ENCODE measurements at places on chromosomes 3 and 15.

DNA sequence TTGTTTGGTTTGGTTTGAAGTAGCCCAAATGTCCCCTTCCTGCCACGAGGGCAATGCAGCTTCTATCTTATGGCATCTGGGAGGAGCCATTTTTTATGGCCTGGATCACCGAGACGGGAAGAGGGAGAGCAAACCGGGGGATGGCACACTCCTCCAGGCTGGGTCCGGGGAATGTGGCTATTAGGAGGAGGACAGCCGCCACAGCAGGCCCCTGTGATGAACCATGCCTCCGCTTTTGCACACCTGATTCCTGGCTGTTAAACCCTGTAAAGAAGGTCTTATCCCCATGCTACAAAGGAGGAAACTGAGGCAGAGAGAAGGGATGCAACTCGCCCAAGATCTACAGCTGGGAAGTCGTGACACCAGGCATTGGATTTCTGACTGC lies 157.6 kb downstream of the OR4M2 start:
- DNase-seq: no peak

GRCh38 chr3:24683090-24683489 lies 188.4 kb upstream of the THRB start:
- DNase-seq: no peak

GRCh38 chr3:172543419-172543818 lies 20.2 kb upstream of the TNFSF10 start:
- no peak for DNase-seq

DNA sequence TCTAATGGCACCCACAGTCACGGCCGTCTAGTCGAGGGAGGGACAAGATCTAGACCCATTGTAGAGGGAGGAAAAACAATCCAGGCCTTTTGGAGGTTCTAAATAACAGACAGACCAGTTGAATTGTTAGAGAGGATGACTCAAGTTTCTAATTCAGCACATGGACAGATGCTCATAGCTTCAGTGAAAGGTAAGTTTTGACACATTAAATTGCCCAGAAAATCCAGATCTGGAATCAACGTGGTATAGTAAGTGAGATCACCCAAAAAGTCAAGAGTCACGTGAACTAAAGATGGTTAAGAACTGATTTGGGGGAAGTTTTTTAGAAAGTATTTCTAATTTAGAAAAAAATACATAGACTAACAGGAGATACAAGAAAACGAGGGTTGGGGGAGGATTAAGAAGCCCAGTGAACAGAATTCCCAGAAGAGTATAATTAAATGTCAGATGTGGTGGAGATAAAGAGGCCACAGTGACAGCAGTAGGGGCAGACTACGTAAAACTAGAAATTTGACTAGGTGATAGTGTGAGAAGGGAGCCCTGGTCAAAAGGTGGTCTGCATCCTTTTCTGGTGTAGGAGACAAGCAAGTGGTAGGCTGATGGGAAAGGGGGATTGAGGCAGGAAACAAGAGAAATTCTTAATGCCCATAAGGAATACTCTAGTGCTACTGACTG lies 47.1 kb downstream of the CAPN7 start:
- no peak for DNase-seq

- no peak for DNase-seq
These were observed 215.2 kb upstream of the ADAMTS9 start for GRCh38 chr3:64903006-64903405.

DNA sequence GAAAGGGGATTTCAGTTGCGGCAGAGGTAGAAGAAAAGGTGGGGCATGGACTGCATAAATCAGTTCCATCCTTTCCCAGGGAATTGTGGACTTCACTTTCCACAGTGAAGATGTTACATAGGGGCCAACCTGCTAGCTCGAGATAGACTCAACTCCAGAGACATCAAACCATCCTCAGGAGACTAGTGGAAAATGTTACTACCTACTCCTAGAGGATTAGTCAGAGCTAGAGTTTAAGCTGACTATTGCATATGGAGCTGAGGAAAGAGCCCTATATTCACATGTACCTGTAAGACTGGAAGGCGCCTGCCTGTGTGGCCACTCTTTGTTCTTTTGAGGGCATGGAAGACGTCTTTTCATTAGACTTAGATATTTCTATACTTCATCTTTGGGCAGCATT lies 69.2 kb downstream of the KLHL25 start:
- no peak for DNase-seq

DNA sequence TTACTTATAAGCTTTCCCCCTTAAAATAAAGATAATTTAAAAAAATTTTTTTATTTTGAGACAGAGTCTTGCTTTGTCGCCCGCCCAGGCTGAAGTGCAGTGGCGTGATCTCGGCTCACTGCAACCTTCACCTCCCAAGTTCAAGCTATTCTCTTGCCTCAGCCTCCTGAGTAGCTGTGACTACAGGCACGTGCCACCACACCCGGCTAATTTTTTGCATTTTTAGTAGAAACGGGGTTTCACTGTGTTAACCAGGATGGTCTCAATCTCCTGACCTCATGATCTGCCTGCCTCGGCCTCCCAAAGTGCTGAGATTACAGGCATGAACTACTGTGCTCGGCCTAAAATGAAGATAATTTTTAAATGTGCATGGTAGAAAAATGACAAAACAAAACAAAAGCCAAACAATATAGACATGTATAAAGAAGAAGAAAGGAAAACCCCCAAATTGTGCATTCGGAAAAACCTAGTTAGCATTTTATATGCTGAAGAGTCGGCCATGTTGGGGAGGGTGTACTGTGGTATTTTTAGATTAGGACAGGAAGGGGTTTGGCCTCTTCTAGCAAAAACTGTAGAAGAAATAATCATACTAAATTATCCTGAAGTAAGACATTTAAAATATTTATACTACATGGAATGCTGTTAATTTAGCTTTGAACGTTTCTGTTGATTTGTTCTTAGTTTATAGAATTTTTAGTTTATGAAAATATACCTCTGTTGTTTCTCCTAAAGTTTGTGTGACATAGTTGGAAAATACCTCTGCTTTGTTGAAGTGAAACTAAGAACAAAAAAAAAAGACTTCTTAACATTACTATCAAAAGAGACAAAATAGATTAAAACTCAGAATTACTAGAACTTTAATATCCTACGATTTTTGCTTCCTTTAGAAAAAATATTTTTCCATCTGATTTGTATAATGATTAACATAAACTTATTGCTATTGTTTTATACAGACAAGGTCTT lies 7.4 kb downstream of the APPL1 start:
- DNase-seq: no peak

GRCh38 chr15:39358441-39359041 lies 222.3 kb upstream of the THBS1 start:
- DNase-seq: no peak

- DNase-seq: no peak
These were observed 33.6 kb downstream of the TMEM45A start for GRCh38 chr3:100525753-100526612.

GRCh38 chr3:38323060-38323459 lies 23.5 kb upstream of the XYLB start:
- no peak for DNase-seq

- no peak for DNase-seq
These were observed 742 bp downstream of the PLA2G4F start for GRCh38 chr15:42155546-42156242.

DNA sequence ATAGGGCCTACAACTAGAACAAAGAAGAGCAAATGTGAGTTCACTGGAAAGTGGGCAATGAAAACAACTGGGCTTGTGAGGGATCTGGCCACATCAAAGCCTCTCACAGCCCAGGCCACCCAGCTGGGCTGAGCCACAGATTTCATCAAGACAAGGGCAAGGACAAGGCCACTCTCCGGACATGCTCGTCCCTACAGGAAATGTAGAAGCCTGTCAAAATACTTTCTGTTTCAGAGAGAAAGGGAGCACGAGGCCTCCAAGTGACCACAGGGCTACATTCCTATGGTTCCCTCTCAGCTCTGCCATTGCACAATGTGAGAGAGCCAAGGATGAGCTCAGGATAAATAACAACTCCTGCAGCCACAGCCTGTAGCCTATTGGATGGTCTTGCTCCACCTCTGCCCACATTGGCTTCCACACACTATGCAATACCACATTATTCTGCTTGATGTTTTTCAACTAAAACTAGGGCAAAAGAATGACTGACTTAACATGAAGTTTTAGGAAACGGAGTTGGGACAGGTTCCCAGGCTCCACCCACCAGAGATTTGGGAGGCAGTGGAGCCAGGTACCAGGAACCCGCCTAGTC lies 12.1 kb downstream of the TBC1D2B start:
- no peak for DNase-seq

DNA sequence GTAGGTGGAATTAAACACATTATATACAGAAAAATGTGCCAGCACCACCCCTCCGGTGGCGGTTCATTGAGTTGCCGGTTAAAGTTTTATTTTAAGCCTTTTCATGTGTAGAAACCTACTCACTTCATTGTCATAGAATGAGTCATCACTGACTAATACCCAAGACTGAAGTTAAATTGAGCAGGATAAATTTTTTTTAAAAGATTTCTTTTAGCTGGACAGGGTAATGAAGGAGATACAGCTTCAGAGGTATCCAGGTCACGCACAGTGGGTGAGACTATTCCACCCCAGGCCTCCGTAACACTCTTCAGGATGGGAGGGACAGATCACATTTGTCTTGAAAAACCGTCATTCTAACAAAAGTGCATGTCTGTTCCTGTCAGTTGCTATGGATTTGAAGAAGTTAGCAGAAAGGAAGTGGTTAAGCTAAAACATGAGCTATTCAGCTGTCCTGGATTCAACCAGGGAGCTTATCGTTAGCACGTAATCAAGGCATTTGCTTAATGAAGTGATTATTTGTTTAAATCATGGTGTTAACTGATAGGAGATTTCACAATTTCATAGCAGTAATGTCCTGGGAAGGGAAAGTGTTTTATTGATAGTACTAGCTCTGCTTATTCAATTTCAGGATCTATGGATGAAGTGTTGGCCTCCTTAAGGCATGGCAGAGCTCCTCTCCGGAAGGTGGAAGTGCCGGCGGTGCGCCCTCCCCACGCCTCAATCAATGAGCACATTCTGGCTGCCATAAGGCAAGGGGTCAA lies 23.4 kb downstream of the WHAMM start:
- no peak for DNase-seq
